ENCODE measurements at places on chromosomes 6 and 20.

DNA sequence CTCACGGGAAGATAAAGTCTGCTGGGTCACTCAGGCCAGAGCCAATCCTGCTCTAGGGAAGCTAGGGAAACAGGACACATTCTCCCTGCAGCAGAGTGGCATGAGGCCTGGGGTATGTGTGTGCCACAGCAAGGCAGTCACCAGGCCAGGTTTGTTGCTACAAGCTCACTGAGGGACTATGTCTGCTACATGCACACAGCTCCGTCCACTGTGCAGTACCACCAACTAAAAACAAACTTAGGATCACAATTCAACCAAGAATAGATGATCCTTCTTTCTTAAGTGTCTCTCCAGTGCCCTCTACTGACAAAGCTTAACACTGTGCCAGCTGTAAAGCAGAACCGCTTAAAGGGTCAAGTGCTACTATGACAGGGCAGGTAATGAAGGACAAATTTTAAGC lies 192.5 kb downstream of the PTPRK start:
- DNase-seq = no peak

DNA sequence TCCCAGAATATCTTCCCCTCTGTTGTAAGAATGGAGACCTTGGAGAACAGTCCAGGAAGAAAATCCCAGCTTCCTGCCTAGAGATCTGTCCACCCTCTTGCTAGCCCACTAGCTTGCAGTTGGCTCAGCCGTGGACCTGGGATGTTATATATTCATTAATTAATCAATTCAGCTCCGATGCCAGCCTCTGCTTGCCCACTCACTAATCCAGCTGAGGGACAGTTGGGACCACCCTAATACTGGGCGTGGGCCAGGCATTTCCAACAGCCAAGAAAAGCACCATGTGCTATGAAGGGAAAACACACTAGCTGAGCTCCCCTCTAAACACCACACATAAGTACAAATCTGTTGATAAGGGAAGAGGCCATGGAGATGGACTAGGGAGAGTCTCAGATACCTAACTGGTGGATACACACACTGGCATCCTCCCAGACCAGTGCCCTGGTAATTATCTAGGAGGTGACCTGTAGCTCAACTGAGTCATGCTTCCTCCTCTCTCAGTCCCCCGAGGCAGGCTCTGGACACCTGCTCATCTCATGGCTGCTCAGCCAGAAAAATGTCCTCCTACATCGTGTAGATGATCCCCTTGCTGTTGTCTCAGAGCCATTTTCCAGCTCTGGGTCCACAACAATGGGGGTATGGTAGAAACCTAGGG lies 78.9 kb downstream of the ANKRD60 start:
- no peak for DNase-seq

DNA sequence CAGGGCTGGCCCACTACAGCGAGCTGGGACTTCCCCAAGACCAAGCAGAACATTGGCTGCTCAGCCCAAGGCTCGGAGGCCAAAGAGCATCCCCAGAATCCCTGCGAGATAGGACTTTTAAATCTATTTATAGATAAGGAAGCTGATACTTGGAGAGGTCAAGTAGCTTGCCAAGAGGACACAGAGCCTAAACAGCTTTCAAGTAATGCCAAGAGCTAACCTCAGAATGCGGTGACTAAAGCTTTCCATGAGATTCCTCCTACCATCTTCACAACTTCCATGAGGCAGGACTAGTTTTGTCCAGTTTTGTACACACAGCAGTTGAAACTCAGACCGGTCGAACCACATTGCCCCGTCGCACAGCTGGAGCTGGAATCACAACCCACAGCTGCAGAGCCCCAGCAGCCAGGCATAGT lies 168.1 kb upstream of the TOP1 start:
- DNase-seq = no peak

DNA sequence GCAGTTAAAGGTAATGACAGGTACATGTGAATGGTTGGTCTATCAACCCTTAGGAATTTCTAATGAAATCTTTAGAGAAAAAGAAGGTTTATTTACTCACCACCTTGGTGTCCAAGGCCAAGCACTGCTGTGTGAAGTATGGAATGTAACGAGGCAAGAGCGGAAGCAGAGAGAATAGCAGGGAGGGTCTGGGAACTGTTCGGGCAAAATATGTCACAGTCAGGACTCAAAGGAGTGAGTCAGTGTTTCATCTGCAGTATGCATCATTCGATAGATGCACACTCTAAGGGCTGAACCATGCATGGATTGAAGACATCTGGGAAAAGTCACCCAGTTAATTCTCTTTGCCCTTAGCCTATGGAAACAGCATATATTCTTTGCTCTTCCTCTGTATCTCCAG lies 33.2 kb downstream of the ADGRF5 start:
- no peak for DNase-seq

- DNase-seq = no peak
Observed at GRCh38 chr20:12171923-12172524, 254.3 kb downstream of the BTBD3 start.

DNA sequence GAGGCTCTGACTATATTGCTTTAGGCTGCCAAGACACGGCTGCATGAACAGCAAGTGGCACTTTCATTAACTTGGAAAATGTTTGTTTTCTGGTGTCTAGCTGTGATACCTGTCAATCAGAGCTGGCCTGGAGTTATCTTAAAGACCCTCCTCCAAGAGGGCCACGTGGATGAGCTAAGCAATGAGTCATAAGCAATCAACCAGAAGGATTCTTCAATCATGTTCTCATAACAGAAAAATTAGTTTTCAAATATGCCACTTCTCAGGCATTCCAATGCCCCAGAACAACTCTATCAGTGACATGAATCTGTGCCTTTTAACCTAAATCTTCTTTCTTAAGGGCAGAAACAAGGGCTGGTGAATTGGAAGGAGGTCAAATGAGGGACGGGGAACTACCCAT lies 283.0 kb downstream of the HTR1B start:
- DNase-seq = no peak

GRCh38 chr20:137668-138490 lies 4.5 kb upstream of the DEFB126 start:
- DNase-seq = no peak

DNA sequence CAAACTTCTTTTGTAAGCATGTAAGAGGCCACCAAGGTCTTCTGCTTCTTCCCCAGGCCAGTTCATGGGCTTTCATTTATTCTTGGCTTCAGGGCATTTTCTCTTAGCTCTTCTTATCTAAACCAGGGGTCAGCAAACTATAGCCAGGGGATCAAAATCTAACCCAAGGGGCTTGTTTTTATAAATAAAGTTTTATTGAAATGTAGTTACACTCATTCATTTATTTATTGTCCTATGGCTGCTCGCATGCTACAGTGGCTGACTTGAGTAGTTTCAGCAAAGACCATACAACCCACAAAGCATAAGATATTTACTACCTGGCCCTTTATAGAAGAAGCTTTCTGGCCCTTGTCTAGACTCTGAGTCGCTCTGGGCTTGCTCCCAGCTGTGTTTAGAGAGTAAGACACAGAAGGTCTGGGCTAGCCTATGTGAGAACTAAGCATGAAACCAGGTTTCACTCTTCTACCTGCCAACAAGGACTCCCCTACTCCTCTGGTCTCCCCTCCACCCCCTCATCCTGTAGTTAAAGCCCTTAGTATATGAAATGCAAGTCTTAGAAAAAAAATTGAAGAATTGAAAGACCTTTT lies 43.2 kb downstream of the KHDC1L start:
- no peak for DNase-seq

DNA sequence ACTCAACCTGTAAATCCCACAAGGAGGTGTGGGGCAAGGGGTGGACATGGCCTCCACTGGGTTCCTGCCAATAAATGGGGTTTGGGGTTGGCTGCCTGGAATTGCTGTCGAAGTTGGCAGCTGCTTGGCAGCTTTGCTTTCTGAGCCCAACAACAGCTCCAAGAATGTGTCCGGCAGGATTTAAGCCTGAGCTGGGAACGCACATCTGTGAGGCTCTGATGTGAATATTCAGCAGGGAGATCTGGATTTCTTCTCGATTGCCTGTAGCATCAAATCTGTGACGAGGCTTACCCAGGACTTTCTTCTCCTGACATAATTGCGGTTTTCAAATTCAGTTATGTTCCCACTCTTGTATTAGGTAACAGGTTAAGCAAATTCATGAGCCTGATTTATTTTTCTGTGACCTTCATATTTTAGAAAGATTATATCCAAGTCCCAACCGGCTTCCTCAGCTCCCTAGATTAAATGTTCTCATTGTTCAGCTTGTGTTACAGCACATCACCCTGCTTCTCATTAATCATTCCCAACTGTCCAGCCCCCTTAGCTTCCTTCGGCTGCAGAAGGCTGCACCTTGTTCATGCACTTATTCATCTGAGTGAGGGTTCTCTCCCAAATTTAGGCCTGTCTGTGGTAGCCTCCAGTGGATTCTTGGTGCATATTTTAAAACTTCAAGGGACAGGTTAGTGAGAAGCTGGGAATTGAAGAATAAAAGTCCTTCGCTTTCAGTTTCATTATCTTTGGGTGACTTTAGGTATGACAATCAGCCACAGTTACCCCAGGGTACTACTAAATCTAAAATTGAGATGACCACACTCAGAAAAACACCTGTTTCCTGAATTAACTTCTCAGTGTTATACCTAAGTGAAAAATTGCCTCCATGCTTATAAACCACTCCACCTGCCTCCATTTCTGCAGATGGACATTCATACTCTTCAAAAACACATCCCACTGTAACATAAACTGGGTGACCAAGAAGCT lies 310.0 kb downstream of the ESR1 start:
- DNase-seq = no peak

DNA sequence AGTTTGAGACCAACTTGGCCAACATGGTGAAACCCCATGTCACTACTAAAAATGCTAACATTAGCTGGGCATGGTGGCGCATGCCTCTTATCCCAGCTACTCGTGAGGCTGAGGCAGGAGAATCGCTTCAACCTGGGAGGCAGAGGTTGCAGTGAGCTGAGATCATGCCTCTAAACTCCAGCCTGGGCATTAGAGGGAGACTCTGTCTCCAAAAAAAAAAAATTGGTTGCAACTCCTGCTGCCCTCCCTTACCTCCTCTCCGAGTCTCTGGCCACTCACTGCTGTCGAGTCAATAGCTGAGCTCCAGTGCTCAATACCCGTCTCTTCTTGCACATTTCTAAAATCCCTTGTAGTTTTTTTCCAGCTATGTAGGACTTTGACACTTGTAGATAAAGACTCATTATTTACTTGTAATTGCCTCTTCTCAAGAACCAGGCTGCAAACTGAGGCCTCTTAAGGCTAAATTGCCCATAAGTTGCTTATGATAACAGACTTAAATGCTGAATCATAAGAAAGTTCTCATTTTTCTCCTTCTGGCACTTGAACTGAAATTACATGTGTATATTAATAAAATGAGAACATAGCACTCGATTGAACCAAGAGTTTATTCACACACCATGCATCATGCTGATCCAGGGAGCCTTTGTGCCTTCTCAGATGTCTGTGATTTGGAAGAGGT lies 13.8 kb downstream of the HECA start:
- no peak for DNase-seq

GRCh38 chr6:167968091-167968490 lies 29.4 kb upstream of the KIF25 start:
- no peak for DNase-seq

DNA sequence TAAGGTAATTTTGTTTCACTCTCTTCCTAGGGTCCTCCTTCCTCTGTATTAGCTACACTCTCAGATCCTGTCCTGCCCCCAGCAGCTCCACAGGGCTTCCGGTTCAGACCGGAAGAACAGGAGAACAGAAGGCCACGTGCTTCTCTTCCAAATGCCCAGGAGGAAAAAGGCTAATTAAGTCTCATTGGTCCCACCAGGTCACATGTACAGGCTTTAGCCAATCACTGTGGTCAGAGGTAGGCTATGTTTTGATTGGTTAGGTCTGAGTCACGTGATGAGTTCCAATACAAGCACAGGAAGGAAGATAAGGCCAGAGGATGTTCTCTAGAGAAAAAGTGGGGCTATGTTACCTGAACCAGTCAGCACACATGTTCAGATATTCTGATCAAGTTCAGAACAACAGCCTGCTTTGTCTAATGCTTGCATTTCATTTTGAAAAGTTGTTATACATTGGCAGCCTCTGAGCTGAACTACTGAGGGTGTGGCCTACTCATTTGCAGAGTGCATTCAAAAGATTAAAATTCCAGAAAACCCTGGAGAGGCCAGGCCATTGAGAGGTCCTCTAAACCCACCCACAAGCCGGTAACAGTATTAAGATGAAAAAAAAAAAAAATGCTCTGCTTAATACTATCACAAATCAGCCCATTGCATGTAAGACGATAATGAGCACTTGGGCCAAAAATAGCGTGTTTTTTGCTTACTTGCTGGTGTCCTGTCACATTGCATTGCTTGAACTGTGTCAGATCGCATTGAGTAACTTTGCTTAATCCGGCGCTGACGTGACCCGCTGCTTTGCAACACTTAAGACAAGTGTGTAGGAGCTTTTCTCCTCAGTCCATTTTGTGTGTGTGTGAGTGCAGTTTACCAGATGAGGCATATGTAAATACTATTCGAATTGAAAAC lies 170.3 kb downstream of the TSHZ2 start:
- no peak for DNase-seq

DNA sequence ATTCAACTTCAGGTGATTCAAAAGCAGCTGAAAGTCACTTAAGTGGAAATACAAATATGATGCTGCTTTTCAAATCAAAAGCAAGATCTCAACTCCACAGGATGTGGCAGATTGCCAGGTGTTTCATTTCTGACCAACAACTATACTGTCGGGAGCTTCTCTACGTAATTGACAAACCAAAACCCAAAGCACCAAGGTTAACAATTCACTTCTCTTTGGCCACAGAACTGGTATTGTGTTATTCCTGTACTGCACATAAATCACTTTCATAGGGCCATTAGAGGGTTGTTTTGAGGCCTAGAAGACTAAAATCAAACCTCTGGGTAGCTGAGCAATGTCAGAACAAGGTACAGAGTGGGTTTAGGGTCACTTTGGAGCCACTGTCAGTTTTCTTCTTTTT lies 169.7 kb downstream of the HAO1 start:
- DNase-seq = no peak

GRCh38 chr6:142902636-142903053 lies 42.3 kb downstream of the HIVEP2 start:
- DNase-seq = no peak

DNA sequence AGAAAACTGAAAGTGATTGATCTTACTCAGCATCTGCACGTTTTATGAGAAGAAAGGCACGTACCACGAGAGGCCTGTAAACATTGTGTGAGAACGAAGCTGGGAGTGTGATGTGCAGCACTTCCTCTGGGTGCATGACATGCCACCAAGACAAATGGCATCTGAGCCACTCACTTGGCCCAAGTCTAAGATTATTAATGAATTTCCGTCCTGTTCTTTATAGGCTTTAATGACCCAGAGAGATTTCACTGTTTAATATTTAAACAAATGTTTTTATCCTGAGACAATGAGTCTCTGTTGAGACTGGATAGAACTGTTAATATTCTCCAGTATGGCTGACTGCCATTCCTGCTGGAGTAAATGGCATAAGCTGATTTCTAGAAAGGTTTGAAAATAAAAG lies 172.6 kb upstream of the PHACTR1 start:
- no peak for DNase-seq

DNA sequence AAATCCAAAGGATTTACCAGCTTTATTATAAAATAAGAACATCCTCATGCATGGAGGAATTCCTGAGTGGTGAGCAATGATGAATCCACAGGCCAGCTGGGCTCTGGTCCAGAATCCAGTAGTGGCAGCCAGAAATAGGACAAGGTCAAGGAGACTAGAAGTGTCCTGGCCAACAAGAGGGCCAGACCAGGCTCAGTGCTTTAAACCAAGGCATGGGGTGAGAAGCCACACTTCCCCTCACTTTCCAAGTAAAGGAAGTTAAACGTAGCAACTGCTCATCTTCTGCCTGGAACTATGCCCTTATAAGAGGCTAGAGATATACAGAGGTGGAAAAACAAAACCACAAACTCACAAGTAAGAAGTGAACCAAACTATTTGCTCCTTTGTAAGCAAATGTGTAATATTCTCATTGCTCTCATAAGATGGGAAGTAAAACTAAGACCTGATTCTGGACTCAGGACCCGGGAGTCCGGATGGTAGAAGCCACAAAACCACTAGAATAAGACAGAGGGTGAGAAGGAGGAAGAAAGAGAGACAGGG lies 253.2 kb downstream of the UST start:
- DNase-seq = no peak

All from posterior cingulate gyrus (tissue), 11 donors.